Stimulated activated naive B cell treated with anti-CD40 and anti-IgM and Interleukin-4, amounts not matched to agents 10 μg/mL and 1 μg/mL and 100 μg/mL, for 72 hours (primary cell): ENCODE measurements at places on chromosomes 1 and 21.

DNA sequence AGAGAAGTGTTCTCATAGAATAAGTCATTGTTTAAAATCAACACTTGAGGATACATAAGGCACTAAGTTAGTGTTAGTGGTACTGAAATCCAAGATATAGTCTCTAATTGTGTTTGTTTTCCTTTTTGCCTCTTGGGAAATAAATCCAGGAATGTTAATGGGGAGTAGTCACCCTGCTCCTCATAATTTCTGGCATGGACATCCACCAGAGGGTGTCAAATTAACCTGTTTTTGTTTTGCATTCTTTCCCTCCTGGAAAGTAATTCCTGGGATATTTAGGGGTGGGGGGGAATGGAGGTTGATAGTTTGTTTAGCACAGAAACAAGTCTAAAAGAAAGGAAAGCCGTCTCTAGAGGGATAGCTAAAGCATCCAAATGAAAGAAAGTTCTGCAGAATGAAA is 87.8 kb upstream of the MAP1LC3C start:
- H3K4me1 ChIP-seq: no peaks in the 10 kb centered on the region
- no peaks in the 10 kb centered on the region for H3K27me3 ChIP-seq
- no peak overlapping the region for H3K27ac ChIP-seq
- no peak for DNase-seq
- H3K36me3 ChIP-seq: no peaks in the 10 kb centered on the region

DNA sequence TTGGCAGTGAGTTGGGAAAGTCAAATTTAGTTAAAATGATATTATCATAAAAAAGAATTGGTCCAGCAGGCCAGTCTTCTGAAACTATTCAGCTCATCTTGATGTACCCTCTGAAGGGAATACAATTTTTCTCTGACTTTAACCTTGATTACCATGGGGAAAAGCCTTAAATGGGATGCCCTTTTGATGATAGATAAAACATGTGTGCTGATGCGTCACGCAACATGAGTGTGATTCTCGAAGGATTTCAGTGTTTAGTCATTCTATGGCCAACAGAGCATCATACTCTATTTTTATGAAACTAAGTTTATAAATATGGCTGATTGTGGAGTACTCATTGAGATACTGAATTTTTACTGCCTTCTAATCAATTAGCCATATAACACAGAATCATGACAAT is 171.5 kb downstream of the ZNF281 start:
- no peaks in the 10 kb centered on the region for H3K36me3 ChIP-seq
- H3K4me1 ChIP-seq: peaks cover 14% of the 10 kb centered on the region
- no peak overlapping the region for H3K4me3 ChIP-seq
- DNase-seq: no peak
- H3K27me3 ChIP-seq: peaks cover 44% of the 10 kb centered on the region
- no peak overlapping the region for H3K27ac ChIP-seq

DNA sequence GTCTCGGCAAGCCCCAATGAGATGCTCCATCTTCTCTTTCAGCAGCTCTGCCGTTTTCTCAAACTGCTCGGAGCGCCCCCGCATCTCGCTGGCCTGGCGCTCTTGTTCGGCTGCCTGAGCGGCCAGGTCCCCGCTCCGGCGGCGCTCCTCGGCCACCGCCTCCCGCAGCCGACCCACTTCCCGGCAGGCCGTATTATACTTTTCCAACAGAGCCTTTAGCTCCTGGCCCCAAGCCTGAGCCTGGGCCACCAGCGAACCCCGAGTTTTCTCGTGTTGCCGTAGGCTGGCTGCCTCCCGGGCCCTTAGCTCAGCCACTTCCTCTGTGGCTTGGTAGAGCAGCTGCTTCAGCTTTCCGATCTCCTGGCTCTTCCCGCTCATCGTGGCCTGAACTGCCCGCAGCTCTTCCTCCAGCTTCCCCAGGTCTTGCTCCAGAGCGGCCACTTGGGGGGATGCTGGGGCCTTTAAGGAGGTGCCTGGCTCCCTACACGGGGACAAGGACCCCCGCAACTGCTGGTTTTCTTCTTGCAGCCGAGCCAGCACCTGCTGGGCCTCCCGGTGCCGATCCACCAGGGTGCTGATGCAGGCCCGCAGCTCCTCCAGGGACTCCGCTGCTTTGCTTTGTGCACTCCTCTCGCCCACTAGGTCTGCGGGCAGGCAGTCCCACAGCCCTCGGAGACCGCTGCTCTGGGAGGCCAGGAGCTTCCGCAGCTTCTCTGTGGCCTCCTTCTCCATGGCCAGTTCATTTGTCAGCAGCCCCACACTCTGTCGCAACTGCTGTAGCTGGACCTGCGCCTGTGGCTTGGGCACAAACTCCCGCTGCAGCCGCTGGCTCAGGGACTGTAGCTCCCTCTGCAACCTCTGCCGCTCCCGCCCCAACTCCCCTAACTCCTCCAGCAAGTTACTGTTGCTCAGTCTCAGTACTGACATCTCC is 13.4 kb upstream of the PIAS3 start:
- peak overlapping the region; percentile 78 for H3K4me3 ChIP-seq
- H3K4me1 ChIP-seq: peaks cover 20% of the 10 kb centered on the region
- peaks cover 36% of the 10 kb centered on the region for H3K27me3 ChIP-seq
- H3K27ac ChIP-seq: peak overlapping the region; percentile 59

DNA sequence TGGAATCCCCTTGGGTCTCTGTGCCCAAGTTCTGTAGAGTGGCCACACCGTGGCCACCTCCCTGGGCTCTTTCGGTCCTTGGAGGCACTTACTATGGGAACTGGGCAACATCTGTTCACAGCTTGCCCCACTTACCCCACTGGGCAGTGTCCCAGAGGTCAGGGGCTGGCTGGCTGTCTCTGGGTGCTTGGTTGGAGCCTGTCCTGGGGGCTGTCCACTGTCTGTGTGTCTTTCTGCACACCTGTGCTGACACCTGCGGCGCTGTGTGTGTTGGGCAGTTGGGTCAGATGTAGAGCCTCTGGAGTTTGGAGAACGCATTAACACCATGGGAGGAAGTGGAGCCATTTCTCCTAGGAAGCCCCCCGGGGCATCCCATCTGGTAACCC is 1.3 kb upstream of the TMEM54 start:
- H3K4me3 ChIP-seq: peak overlapping the region; percentile 81
- no peak for DNase-seq
- H3K36me3 ChIP-seq: no peaks in the 10 kb centered on the region

DNA sequence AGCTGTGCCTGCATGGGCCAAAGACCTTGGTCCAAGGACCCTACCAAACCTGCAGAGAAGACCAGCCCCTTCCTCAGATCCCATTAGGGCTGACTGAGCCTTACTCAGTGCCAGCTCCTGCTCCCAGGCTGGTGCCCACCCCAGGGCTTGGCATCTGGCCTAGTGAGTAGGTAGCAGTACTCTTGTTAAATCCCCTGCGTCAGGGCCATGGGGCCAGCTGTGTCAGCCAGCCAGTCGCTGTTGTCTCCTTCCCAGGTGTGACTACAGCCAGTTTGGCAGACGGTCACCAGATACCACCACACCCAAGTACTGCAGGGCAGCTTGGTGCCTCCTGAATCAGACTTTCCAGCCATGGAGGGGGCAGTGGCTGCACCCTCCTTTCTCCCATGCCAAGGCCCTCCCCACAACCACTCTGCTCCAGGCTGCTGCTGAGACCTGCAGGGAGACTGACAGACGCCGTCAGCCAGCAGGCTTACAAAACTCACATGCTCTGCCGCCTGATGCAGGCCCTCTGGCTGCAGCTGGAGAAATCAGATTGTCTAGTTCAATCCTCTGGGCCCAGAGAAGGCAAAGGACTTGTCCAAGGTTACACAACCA is 3.0 kb downstream of the TENT5B start:
- no peak overlapping the region for H3K27ac ChIP-seq
- peaks cover 12% of the 10 kb centered on the region for H3K27me3 ChIP-seq
- no peak for DNase-seq
- H3K4me1 ChIP-seq: peaks cover 13% of the 10 kb centered on the region
- no peak overlapping the region for H3K4me3 ChIP-seq
